Central memory CD8-positive, alpha-beta T cell (primary cell): ENCODE measurements at places on chromosomes 16 and 17.

- no peak for DNase-seq
These were observed 36.1 kb downstream of the HIC1 start for GRCh38 chr17:2090804-2091534.

- DNase-seq: no peak
These were observed 7.4 kb downstream of the NDRG4 start for GRCh38 chr16:58507195-58507962.

GRCh38 chr16:8721336-8722024 is 47.1 kb downstream of the ABAT start:
- DNase-seq: no peak

DNA sequence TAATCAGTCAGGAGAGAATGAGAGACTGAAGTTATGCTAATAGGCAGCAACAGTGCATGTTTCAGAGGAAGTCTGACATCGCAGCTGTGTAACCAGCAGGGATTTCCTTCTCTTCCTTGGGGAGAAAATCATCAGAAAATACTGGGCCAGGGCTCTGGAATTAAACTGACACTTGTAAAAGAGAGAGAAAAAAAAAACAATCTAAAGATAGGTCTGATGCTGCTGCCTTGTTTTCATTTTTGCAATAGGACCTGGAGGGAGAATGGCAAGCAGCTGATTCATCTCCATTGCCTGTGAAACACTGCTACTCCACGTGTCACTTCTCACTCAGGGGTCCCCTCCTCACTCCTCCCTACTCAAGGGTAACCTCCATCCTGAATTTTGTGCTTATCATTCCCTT is 17.7 kb upstream of the CORO6 start:
- no peak for DNase-seq

- no peak for DNase-seq
These were observed at the start of gene CHRNB1 for GRCh38 chr17:7444682-7445618. Gene CHRNB1, plus strand, starts transcription at chr17:7445061. Its CDS starts 67 bp downstream, at chr17:7445128.

DNA sequence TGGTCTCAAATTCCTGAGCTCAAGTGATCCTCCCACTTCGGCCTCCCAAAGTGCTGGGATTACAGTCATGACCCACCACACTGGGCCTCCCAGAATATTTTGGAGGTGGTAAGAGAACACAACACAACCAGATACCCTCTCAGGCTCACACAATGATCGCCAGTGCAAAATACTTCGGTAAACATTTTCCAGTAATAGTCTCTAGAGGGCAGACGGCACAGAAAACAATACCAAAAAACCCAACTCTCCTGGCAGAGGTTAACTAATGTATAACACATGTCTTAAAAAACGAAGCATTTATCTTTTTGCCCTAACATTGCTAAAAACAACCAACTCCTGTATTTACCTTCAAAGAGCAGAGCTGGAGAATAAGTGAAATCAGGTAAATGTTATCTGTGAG is 10.5 kb downstream of the NUFIP2 start:
- DNase-seq: no peak

DNA sequence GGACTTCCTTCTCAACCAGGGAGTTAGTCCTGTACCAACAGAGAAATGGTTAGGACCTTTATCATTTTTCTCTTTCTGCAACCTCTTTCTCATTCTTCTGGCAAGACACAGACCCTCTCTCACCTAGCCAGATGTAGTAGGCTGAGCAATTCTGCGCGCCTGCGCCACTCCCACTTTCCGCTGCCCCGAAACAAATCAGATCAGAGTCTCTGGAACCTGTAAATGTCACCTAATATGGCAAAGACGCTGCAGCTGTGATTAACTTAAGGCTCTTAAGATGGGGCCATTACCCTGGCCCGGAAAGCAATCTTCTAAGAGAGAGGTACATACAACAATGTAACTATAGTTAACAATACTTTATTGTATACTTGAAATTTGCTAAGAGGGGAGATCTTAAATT is 94.3 kb upstream of the ASIC2 start:
- no peak for DNase-seq

- DNase-seq: no peak
These were observed 16.5 kb upstream of the WDR45B start for GRCh38 chr17:82664701-82665182.

DNA sequence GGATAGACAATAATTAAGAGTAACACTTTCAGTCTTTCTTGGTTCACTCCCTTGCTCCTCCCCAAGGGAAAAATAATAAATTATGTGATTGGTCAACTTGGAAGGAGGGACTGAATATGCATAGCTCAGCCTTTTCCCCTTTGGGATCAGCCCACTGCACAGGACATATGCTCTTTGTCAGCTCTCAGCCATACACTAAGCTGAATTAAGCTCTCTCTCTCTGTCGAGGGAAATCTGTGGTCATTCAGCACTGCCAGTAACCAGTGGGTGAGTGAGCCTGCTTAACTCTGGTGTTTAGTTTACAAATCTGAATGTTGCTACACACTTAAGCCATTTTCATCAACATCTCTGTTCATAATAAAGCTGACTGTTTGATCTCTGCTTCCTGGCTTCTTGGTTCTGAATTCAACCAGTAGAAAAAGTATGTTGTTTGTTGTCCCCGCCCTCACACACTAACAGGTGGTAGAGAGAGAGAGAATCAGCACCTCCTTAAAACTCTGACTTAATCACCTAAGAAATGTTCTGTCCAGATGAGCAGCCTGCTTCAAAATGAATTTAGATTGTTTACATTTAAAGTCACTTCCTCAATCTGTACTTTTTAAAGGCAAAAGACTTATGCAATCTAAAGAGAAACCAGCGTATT is 102.3 kb upstream of the C17orf78 start:
- no peak for DNase-seq

DNA sequence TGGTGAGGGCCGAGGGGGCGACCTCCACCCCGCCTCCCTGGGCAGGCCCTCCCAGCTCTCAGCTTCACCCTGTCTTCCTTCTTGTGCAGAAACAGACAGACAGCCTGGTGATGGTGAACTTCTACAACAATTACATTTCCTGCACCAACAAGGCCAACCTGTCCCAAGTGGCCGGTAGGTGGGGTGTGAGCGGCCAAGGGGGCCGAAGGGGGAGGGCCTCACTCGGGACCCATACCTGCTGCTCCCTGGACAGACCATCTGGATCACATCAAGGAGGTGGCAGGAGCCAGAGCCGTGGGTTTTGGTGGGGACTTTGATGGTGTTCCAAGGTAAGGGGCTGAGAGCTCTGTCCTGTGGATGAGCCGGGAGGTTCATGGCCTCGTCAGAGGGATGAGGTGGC is 20.1 kb downstream of the CHMP1A start:
- no peak for DNase-seq

- DNase-seq: no peak
These were observed 6.3 kb downstream of the TPPP3 start for GRCh38 chr16:67386861-67387455.

DNA sequence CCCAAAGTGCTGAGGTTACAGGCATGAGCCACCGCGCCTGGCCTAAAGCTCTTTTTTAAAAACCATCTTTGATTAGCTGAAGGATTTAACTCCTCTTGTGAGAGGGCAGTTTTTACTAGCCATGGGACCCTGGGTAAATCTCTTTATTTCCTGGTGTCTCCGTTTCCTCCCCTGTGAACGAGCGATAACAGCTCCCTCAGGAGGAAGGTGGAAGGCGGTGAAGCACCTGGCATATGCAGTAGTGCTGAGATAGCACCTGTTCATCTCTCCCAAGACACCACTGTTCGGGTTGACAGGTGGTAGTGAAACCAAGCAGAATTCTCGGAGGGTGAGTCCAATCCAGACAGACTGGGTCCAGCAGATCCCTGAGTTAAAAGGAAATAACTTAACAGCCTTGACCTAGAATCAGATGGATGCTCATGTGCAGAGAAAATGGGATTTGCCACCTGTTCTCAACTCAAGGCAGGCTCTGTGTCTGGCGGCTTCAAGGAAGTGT is 86.2 kb downstream of the CRISPLD2 start:
- no peak for DNase-seq

DNA sequence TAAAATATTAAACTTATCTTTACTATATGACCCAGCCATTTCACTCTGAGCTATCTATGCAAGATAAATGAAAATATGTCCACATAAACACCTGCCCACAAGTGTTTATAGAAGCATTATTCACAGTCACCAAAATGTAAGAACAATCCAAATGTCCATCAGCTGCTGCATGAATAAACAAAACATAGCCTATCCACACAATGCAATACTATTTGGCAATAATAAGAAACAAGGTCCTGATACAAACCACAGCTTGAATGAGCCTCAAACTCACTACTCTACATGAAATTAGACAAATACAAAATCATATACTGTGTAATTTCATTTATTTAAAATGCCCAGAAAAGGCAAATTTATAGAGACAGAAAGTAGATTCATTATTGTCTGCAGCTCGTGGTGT is 355.1 kb downstream of the CDH8 start:
- DNase-seq: no peak

- DNase-seq: no peak
These were observed 58.3 kb downstream of the BEAN1 start for GRCh38 chr16:66485376-66485775.

- no peak for DNase-seq
These were observed 13.9 kb upstream of the OR1F1 start for GRCh38 chr16:3173892-3174617.

DNA sequence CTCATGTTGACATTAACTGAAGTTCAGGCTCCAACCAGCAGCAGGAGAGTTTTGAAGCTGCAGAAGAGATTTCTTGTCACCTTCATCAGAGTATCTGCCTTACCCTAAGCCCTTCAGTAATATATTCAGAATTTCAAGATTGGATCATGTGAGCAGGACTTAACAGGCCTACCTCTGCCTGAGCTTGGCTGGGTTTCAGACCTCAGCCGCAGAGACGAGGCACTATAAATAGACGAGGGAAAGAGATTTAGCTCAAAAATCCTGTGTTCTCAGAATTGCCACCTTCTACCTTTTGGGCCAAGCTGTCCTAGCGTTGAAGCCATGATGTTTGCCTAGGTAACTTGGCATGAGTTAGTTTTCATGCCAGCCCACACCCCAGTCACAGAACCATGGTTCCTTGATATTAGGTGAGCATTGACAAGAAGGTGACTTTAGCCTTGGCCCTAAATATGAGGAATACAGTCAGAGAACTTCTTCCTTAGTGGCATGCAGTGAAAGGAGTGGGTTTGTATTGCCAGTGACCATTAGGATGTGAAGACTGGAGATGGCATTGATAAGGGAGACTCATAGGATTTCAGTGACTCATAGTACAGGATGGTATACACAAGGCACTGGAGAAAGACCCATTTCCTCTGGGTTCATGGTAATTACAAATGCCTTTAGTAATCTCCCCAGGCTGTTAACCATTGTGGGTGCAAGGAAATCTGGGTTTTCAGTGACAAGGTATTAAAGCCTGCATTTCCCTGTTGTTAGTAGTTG is 224.3 kb downstream of the MSI2 start:
- DNase-seq: no peak

DNA sequence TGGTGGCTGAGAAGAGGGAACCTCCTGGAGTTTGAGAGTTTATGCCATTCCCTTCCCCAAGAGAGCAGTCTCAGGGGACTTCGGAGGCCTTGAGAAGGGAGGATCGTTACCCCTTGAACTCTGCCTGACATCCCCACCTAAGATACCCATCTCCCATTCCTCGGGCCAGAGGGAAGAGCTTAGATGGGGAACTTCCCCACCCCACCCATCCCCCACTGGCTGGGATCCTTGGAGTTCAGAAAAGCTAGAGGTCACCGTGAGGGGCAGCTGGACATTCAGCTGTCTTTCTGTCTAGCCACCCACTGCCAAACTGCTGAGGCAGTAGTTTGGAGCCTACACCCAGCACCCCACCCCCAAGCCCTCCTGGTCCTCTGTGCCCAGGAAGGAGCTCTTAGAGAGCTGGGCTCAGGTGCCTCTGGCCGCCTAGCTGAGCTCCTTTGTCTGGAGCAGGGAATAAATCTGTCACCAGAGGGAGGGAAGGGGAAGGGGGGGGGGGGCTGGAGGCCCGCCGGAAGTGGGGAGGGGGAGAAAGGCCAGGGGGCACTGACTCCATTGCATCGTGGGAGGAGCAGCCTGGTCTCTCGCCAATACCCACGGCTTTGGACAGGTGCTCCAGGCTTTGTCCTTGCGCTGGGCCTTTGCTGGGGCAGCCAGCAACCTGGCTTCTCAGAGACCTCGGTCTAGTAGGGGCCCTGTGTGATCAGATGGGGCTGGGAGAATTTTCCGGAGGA is 1.0 kb downstream of the HSD11B2 start:
- no peak for DNase-seq

GRCh38 chr17:520447-521182 is 168.0 kb upstream of the RPH3AL start:
- DNase-seq: no peak

DNA sequence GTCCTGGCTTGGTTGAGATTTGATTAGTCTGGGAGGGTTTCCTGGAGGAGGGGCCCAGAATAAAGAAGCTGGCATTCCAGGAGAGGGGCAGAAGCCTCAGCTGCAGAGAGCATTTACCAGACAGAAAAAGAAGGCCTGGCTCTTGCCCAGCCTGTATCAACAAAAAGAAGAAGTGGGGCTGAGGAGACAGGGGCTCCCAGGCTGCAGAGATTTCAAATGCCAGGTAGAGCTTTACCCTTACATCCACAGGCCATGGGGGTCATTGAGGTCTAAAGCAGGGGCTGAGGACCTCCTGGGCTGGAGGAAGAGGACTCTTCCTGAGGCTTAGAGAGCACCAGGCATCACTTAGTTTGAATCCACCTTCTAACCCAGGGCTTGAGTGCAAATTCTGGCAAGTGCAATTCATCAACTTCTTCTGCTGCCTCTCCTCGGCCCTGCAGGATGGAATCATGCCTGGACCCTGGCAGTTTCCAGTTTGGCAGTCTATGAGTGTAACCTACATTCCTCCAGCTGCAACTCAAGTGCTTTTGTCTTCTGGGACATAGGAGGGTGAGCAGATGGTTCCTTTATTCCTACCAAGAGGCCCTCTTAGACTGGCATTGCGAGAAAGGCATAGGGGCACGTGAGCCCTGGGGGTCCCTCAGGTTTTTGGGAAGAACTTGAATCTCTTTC is 15.3 kb downstream of the CA7 start:
- DNase-seq: no peak

GRCh38 chr17:45900723-45901415 is 6.5 kb downstream of the MAPT start:
- no peak for DNase-seq

DNA sequence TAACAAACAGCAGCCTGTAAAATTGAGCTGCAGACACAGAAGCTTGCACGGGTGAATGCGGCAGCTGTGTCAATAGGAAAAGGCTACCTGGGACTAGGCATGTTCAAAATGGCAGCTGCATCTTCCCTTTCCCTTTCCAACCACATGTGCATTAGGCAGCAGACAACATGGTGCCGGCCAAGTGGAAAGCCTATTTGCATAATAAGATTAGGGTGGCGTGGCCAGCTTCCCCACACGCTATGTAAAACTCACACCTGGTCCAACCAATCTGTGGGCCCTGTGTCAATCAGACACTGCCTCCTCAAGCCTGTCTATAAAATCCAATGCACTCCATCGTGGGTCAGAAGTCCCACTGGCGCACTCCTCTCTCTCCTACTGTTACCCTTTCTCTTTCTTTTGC is 61.0 kb upstream of the RBBP6 start:
- no peak for DNase-seq
